ENCODE measurements at places on chromosomes 3 and 15. TPM values are rescaled to one million over a fixed set of nuclear protein-coding genes. Genes with fewer than 3 reads are reported as not detected.

GRCh38 chr3:130800829-130801228, 54.2 kb upstream of the PIK3R4 start:
- peak; percentile 2 for DNase-seq

GRCh38 chr15:39643727-39644126, 62.8 kb downstream of the THBS1 start:
- DNase-seq: no peak

- no peak for DNase-seq
These were observed 12.2 kb downstream of the MYLK start for GRCh38 chr3:123871946-123872345.

DNA sequence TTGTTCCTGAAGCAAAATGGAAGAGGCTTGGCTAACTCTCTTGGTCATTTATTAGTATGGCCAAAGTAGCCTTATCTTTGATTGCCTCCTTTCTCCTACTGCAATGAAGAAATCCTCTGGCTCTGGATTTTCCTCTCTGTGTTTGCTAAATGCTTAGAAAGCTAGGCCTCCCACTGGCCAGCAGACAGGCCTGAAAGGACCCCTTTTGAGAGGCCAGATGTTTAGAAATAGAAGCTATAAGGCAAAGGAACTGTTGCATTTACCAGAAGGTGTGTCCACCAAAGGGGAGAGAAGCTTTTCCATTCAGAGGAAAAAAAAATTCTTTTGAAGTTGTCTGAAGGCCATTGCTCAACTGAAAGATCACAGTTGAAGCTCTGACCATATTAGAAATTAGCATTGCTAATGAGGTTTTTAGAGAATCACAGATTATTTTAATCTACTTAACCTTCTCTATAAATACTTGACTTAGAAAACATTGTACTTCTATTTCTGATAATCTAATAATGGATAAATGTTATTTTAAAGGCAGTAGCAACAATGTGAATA, 160.8 kb downstream of the SYNPR start:
- DNase-seq: no peak

CNTN4 gene
- total RNA-seq: 0.13 TPM

CNTN3 gene
- total RNA-seq: not detected

Measured in HepG2 (cell line).